ENCODE measurements at places on chromosomes 4 and X.

GRCh38 chr4:106021737-106022410, 126.6 kb downstream of the NPNT start:
- no peak for DNase-seq

DNA sequence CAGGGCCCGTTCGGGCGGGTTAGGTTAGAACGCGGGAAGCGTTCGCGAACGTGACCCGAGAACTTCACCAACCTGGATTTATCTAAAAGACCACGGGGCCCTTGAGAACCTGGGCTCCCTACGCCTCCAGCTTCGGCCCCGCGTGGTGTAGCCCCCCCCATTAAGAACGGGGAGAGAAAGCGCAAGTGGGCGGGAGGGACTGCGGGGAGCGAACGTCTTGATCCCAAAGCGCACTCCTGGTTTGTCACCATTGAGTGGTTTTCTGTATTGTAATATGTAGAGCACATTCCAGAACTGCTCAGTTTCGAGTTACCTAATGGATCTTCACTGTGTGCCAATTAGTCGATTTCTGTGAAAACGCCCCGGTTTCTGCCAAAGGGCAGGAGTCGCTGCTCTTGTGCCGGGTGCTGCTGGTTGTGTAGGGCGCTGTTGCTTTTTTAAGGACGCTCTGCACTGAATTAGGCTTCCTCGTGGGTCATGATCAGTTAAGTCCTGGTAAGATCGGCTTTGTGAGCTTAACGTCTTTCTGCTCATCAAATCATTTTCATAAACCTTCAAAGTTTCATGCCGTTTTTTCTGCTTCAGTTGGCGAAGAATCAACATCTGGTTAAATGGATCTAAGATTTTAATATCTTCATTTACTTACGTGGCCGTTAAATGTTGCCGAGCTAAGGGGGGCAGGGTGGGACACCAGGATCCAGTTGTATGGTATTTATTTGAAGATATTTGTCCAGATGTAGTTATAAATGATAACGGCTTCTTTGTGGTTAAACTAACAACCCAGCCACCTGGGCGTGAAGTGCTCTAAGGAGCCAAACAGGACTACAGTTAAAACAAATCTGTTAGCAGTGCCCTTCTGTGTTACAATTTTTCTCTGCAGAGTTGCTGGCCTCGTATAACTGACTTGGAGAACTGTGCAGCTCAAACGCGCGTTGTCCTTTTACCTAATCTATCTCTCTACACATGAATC, 809 bp downstream of the MND1 start:
- peak; percentile 60 for DNase-seq

DNA sequence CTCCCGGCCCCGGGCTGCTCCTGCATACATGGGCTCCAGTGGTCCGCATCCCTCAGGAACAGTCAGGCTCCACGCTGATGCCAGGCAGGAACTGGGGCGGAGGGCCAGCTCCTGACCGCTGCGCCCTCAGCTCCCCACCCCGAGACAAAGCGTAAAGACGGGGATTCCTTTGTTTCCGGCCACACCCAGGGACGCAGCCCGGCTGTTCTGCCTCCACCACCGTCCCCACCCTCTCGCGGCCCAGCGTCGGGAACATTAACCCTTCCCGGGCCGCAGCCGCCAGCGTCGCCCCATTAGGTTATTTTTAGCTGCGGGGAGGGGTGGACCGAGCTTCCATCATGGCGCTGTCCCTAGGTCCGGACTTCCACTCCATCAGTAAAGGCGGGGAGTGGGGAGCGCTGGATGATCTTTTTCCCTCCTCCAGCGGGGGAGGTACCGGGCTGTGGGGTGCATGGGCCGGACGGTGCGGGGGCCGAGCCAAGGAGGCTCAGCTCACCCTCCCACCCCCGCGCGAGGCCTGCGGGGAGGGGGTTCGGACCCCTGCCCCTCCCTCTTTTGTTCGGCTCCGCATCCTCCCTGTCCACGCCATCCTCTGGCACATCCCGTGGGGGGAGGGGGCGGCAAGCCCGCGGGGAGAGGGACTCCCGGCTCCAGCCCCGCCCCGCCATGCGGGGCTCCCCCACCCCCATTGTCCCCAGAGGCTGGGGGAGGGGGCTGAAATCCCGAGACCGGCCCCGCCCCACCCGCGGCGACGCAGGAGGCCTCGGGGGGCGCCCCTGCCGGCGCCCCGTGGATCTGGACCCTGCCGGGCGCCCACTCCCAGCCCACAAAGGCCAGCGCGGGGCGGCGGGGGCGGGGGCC, 5.3 kb downstream of the CRMP1 start:
- DNase-seq: peak; percentile 62

DNA sequence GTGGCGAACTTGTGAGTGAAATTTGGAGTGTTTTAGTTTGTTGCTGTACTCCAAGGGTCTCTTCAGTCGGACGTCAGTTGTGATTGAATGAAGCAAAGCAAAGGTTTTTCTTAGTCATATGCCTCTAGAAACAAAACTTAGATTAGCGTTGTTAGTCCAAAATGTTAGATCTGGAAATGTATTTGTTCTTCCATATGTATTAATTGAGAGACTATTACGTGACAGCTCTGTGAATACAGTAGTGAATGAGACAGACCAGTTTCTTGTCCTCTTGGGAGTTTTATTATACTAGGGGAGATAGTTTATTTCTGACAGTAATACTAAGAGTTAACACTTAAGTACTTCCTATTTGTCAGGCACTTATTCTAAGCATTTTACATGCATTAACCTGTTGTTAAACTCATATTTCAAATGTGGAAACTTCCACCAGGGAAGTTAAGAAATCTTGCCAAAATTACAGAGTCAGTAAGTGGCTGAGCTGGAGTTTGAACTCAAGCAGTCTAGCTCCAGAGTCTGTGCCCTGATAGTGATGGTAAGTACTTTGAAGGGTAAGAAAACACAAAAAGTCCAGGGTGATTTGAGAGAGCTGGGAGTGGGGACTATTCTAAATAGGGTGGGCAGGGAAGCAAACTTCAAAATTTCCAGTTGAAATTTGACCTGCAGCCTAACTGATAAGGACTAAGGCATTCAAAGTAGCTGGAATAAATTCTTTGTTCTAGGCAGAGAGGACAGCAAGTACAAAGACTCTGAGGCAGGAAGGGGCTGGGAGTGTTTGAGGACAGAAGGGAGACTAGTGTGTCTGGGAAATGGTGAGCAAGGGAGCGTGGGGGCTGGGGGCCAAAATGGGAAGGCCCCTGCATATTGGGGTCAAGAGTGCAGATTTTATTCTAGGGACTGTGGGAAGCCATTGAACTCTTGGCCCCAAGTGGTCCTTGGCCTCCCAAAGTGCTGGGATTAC, 17.0 kb downstream of the ADD1 start:
- peak; percentile 37 for DNase-seq

GRCh38 chr4:8393593-8394038, 46.9 kb downstream of the ACOX3 start:
- DNase-seq: no peak

DNA sequence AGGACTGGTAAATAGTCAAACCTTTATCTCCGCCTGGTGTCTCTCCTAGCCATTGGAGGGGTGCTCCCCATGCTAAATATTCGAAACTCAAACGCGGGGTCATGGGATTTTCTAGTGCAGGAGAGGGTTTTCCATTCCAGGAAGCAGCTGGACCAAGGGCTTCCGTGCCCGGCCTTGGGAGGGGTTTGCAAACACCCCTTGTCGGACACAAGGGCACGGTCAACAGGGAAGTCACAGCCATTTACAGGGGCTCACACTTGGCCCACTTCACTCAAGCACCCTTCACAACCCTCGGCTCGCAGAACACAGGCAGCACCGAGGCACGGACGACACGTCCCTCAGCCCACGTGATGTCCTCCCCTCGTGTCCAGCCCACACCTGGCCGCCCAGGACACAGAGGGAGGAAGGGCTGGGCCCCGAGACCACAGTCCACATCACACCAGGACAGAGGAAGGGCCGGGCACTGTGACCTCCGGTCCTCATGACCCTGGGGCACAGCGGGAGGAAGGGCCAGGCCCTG, 10.3 kb upstream of the PLCXD1 start:
- peak; percentile 59 for DNase-seq
